Stimulated activated CD8-positive, alpha-beta memory T cell treated with anti-CD3 and anti-CD28 coated beads, Interleukin-4, amount 100 ng/mL, for 4 hours (primary cell): ENCODE measurements at places on chromosomes 1 and 21.
A peak's percentile ranks its signal among the peaks of the same experiment; 100 is the strongest.

- no peak for DNase-seq
Measured at GRCh38 chr1:12098786-12099185, 35.7 kb downstream of the TNFRSF8 start.

DNA sequence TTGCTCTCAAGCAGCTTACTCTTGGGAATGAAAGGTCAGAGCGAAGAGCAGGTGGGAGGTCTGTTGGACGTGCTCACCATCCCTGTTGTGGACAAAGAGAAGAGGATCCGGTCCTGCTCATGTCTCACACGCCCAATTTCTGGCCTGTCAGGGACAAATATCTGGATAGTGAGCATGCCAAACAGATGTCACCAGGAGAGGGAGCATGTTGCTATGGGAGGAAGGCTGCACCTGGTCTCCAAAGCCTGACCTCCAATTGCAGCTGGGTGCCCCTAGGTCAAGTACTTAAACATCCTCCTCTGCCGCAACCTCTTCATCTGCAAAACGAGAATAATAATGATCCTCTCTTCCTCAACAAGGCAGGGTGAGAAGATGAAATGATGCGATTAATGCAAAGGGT, 53.4 kb downstream of the DMRTA2 start:
- no peak for DNase-seq

DNA sequence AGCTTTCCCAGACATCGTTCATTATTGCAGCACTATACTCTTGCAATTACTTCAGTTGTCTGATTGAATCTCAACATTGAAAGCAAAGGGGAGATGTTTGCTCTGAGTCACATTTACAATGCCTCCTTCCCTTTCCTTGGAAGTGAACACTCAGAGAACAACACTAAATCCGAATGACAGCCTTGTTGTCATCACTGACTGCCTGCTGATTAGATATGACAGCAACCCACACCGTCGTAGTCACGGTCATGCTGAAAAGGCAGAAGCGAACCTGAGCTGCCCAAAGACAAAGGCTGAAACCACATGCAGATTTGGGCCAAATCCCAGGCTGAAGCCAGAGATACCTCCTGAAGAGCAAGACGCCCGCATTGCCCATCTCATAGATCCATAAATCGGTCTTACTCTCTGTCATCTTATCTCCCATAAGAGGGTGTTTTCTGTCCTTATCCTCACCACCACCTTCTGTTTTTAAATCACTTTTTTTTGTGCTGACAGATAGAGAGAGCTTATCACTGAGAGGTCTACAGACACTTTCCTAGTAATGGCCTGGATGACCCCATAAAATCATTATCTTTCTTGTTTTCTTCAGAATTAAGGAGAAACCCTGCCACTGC, 47.5 kb downstream of the TMCO4 start:
- DNase-seq, result no peak

GRCh38 chr1:63049135-63049534, 265.2 kb downstream of the ATG4C start:
- no peak for DNase-seq

- no peak for DNase-seq
Measured at GRCh38 chr1:165216254-165216653, 140.3 kb downstream of the LMX1A start.

GRCh38 chr1:19942088-19942487, 18.7 kb upstream of the PLA2G2E start:
- DNase-seq, result no peak

GRCh38 chr1:114346480-114347029, 164.4 kb downstream of the TRIM33 start:
- DNase-seq, result peak; percentile 97

DNA sequence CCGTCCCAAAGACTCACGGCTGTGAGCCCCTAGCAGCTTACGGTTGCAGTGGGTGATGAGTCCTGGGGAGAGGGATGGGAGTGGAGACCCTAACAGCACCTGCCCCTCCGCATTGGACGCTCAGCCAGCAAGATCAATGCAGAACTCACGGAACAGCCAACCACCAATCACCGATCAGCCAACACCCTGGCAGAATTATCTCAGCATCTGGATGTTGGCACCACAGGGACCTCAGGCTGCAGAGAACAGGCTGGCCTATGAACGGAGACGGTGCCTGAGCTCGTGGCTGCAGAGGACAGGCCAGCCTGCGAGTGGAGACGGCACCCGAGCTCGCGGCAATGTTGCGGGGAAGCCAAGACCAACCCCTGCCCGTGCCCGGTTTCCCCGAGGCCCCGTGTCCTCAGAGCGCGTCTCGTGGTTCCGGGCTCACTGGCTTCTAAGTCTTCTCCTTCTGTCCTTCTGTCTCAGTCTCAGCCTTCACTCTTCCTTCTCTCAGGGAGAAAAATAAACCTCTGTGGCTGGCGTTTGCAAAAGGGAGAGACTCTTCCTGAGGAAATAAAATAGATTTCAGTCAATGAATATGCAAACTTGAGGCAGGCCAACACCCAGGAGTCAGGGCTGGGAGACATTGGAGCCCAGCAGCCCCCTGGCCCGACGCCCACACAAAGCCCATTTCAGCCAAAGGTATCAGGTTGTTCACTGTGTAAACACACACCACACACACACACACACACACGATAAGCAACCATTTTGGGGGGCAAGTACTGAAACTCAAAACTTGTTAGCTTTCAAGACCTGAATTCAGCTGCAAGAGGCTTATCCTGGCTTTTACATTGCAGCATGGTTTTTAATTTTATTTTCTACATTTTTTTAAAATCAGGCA, 67.8 kb downstream of the SIK1 start:
- no peak for DNase-seq

- no peak for DNase-seq
Measured at GRCh38 chr1:7322283-7322785, 448.8 kb upstream of the VAMP3 start.

- no peak for DNase-seq
Measured at GRCh38 chr1:151372058-151372934, at the start of gene SELENBP1. Gene SELENBP1, minus strand, starts transcription at chr1:151372705. Its CDS starts 64 bp downstream, at chr1:151372641.

- no peak for DNase-seq
Measured at GRCh38 chr1:167669209-167670124, 39.4 kb downstream of the RCSD1 start.

DNA sequence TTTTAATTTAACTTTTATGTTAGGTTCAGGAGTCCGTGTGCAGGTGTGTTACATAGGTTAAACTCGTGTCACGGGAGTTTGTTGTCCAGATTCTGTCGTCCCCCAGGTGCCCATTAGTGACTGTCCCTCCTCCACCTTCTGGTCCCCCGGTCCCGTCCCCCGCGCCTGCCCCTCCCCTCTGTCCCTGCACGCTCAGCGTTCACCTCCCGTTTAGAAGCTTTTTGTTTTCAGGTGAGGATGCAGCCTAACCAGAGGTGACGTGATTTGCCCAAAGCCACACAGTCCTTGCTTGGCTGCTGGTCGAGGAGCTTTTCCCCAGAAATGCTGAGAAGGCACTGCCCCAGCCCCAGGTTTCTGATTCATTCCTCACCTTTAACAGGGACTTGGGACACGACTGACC, 844 bp downstream of the C1orf146 start:
- no peak for DNase-seq

DNA sequence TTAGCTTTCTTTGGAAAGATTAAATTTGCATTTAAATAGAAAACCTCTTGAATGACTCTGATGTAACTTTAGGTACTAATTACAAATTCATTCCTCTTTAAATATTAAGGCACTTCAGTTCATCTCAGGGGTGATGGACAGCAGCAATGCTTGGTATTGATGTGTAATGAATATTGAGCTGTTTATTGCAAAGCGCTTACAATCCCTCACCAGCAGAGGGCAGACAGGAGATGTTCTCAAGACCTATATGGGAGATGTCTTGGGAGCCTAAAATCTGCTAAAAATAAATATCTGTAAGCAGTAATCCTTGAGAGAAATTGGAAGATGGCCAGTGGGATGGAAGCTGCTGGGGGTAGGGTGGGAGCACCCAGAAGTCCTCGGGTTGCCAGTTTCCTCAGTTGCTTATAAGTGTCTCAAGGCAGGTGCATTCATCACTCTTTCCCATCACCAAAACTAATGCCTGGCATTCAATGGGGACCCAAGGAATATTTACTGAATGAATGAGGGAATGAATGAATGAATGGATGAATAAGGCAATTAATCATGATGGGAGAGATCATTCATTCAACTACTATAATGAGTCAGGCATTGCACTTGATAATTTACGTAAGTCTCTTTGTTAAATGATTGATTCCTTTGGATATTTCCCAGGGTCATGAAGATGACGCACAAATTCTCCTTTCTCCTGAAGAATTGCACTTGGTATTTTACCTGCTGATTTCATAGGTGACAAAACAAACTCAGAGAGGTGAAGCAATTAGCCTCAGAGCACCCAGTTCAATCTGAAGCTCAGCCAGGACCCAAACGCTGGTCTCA, 2.3 kb downstream of the KLHDC8A start:
- peak; percentile 16 for DNase-seq

DNA sequence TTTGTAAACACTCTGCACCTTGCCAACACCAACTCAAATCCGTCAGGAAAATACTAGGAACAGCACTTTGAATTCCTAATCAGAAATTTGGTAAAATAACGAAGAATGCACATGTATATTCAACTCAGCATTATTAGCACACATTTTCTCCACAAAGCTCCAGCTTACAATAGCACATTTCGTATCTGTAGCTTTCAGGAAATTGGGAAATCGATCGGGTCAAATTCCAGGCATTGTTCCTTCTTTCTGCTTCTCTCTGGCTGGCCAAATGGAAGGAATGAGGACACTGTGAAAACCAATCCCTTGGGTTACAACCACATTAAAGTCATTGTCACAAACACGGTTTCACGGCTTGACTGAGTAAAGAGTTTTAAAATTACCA, 58.6 kb downstream of the NPHP4 start:
- no peak for DNase-seq

- no peak for DNase-seq
Measured at GRCh38 chr1:87603626-87604025, 274.9 kb downstream of the LMO4 start.

DNA sequence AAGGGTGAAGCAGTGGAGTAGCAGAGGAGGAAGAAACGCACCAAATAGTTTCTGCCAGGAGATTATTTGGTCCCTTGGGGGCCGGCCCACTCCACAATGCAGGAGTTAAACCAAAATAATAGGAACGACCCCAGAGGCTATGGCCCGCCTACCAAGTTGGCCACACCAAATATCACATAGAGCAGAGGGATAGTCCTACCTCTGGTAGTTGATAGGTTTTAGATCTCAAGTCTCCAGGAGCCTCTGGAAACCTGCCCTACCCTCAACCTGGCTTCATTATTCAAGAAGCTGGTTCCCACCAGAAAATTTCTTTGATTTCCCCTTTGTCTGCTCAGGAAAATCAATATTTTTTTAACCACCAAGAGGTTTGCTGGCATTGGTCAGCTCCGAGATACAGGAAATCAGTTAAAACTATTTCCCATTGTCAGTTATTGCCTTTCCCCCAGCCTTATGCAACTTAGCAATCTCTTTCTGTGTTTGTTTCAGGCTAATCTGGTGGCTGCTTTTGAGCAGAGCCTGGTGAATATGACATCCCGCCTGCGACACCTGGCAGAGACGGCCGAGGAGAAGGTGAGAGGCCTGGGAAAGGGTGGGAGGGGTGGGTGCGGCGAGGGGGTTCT, 35.5 kb upstream of the IPO9 start:
- no peak for DNase-seq

- no peak for DNase-seq
Measured at GRCh38 chr1:62343911-62344310, 24.7 kb upstream of the KANK4 start.

DNA sequence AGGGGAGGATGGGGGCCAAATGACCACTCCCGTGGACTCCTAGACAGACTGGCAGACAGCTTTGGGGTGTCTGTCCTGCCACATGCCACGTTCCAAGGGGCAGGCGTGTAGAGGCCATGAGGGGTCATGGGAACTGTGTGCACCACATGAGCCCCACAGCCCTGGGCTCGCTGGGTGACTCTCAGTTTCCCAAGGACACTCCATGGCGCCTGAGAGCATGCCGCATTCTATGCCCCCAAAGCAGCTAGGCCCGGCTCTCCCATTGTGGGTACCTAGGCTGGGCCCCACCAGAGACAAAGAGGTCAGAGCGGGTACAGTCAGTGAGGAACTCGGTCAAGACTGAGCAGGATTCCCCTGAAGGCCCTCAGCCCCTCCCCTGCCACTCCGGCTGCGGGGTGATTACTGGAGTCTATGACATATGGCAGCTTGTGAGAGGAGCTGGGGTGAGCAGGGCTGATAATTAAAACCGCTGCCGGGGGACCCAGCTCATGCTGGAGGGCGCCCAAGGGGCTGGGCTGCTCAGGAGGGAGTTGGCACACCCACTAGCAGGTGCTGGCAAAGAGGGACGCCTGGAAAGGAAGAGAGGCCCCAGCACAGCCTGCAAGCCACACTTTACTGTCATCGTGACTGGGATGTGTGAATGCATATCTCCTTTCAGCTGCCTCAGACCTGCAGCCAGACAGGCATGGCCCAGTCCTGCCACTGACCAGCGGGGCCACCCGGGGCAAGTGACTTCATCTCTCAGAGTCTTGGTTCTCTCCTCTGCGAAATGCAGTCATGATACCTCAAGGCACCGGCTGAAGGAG, 8.4 kb downstream of the LRP8 start:
- DNase-seq, result no peak

DNA sequence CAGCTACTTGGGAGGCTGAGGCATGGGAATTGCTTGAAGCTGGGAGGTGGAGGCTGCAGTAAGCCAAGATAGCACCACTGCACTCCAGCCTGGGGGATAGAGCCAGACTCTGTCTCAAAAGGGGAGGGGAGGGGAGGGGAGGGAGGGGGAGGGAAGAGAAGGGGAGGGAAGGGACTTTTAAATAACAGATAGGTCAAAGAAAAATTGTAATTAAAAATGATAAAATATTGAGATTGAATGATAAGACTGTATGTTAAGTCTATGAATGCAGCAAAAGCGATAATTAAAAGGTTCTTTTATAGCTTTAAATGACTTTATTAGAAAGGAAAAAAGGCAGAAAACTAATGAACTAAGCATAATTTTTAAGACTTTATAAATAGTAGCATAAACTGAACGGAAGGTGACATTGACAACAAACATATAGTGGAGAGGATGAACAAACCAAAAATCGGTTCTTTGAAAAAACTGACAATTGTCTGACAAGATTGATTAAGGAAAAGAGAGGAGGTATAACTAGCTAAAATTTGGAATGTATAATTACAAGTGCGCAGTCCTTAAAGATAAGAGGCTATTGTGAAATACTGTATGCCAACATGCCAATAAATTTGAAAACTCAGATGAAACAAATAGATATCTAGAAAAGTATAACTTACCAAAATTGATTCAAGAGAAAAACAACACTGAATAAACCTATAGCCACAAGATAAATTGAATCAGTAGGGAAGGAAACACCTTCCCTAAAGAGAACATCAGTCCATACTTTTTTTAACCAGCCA, 8.4 kb downstream of the SPOCD1 start:
- DNase-seq, result no peak

GRCh38 chr1:7436056-7437005, 334.8 kb upstream of the VAMP3 start:
- no peak for DNase-seq

- no peak for DNase-seq
Measured at GRCh38 chr1:58047265-58047858, 499.2 kb downstream of the OMA1 start.

GRCh38 chr21:43596616-43597015, 62.7 kb downstream of the HSF2BP start:
- no peak for DNase-seq
